A673 (cell line): ENCODE measurements at places on chromosomes 13 and 19.

DNA sequence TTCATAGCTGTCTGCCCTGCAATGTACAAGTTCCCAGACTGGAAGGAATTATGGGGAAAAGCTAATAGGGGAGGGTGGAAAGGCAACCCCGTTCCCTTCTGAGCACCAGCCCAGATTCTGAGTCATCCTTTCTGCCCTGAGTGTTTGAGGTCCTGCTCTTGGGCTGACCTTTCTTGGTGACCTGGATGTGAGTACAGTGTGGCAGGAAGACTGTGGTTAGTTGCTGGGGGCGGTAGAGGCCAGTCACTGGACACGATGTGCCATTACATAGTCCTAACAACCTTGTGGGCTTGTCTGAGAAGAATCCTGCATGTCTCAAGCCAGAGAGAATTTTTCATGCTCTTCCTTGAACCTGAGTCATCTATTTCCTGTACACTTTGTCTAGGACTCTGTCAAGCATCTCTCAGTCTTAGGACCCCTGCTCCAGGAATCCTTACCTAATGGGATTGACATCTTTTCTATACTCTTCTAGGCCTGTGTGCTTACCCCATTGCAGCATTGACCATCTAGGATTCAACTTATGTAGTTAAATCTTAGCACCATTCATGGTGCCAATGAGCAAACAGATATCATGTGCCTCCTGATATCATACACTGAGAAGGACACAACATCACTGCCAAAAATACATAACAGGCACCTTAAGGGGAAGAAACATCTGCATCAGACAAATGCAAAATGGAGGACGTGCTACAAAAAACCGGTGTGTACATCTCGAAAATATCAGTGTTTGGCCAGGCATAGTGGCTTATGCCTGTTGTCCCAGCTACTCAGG, 8.1 kb upstream of the ANGPTL4 start:
- DNase-seq, result no peak

GRCh38 chr13:111115965-111116521, 933 bp downstream of the ARHGEF7 start:
- DNase-seq, result peak; percentile 5

GRCh38 chr19:47623921-47624391, 15.0 kb downstream of the BICRA start:
- no peak for DNase-seq

DNA sequence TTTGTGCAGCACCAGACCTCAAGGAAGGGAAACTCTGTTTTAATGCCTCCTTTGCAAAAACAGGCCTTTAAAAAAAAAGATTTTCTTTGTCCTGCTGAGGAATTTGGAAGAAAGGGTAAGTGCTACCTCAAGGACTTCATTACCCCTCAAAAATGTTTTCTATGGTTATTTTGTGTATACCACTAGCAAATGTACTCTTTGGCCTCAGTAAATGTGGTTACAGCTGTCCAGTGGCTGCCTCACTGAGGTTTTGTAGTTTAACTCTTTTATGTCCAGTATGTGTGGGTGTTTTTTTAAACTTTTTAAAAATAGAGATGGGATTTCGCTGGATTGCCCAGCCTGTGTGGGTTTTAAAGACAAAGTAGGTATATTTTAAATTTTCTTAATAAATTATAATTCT, 42.2 kb upstream of the TSC22D1 start:
- DNase-seq, result no peak

GRCh38 chr13:74273581-74273980, 139.4 kb upstream of the KLF12 start:
- no peak for DNase-seq
